ENCODE measurements at places on chromosomes 2 and 18.

GRCh38 chr2:2879781-2880180 lies 497.8 kb downstream of the EIPR1 start:
- no peak for DNase-seq

GRCh38 chr2:222213049-222213448 lies 85.7 kb downstream of the PAX3 start:
- no peak for DNase-seq

DNA sequence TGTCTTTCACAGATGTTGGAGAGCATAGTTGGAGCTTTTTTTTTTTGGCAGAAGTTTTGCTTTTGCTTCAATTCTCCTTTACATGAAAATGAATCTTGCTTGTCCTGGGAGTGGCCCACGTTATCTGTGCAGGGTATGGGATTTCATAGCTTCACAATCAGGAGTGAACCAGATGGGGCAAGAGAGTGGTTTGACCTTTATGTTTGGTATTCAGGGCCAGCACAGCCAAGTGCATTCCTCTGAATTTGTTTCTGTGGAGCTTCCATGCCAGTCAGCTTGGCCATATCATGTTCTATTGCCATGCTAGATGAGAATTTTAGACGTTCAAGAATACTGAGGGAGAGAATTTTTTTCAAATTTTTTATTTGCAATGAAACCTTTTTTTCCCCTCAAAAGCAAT lies 116.6 kb downstream of the PRPF40A start:
- no peak for DNase-seq

DNA sequence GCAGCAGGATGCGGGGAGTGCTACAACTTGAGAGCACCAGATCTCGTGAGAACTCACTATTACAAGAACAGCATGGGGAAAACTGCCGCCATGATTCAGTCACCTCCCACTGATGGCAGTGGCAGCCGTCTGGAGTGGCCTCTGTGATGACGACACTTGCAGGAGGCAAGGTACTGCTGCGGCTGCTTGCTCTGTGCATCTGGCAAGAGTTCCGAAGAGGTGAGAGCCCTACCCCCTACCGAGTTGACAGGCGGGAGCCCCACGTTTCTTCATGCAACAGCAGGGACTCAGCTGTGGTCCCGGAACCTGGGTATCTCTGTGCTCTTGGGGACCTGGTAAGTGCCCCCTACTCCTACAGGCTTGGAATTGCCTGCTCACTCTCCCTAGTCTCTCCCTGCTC lies 1672.7 kb upstream of the TMEFF2 start:
- DNase-seq: no peak

GRCh38 chr18:57122936-57123510 lies 23.9 kb upstream of the BOD1L2 start:
- no peak for DNase-seq

DNA sequence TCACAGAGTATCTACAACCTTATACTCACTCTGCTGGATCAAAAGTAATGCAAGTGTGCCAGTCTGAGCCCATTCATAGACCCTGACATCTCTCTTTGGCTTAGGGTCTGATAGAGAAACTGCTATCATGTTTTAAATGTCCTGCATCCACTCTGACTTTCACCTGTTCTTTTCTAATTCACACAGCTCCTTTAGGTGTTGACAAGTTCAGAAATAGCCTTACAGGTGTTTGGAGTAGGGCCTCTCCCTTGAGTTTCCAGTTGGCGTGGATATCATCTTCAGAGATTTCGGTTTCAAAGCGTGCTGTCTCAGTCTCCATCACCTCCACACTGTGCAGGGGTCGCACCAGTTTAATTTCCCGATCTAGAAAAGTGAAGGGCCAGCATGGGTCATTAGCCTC lies 150.3 kb downstream of the PLEKHA3 start:
- DNase-seq: no peak

DNA sequence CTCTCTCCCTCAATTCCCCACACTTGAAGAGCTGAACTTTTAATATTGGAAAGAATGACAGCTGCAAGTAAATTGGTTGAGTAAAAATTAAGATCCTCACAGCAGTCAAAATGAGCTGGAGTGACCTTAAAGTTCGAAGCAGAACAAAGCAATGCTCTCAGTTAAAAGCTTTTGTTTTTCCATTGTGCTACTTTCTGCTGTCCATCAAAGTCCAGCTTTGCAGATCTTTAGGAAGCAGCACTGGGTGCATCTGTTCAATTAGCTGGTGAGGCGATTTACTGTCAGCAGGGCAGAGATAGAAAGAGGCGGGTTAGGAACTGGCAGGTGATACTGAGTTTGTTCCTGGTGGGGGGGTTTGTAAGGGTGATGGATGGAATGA lies 834.8 kb downstream of the CPS1 start:
- DNase-seq: no peak

GRCh38 chr18:39485696-39486095 lies 1920.1 kb upstream of the CELF4 start:
- DNase-seq: no peak

DNA sequence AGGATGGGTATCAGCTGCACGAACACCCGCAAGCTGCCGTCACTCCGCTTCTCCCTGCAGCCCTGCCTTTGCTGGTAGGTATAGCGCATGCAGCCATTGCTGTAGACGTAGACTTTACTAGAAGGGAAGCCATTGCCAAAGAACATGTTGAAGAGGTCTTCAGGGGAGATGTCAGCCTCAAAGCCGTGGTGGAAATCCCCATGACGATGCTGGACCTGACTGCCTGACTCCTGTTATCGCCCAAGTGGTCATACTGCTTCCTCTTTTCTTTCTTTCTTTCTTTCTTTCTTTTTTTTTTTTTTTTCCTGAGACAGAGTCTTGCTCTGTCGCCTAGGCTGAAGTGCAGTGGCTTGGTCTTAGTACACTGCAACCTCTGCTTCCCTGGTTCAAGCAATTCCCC lies 68.7 kb upstream of the SPRED2 start:
- DNase-seq: no peak

DNA sequence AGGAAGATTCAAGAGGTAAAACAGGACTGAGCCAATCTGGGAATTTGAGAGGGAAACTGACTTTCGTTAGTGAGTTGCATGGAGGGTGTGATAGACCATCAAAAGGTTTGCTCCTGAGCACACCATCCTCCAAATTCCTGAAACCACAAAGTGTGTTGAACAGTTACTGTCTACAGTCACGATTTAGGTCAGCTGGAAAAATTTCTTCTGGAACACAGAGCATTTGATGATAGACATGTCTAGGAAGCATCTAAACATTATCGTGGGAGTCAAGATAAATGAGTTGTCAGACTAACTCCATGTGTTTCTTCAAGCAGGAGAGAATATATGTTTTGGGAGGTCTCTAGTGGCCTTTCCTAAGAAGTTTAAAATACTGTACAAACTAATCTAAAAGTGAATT lies 449.4 kb upstream of the SLC14A2 start:
- no peak for DNase-seq

GRCh38 chr2:113092864-113093612 lies 25.3 kb downstream of the IL1F10 start:
- no peak for DNase-seq

- no peak for DNase-seq
These were observed 37.4 kb downstream of the ZNF236 start for GRCh38 chr18:76859474-76860339.

DNA sequence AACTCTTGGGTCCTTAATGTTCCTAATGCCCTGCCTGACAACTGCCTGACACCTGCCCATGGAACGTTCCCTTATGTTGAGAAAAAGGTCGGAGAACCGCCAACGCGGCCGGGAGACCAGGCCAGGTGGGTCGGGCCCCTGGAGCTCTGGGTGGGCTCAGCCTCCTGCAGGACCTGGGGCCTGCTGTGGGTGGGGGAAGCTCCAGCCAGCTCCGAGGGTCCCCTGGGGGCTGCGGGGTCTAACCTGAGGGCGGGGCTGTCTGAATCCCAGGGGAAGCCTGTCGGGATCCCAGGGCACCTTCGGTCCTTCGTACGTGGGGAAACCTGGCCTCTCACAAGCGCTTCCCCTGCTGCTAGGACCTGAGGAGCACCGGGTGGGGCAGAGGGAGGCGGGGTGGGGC lies 296.0 kb downstream of the NDUFA10 start:
- no peak for DNase-seq

DNA sequence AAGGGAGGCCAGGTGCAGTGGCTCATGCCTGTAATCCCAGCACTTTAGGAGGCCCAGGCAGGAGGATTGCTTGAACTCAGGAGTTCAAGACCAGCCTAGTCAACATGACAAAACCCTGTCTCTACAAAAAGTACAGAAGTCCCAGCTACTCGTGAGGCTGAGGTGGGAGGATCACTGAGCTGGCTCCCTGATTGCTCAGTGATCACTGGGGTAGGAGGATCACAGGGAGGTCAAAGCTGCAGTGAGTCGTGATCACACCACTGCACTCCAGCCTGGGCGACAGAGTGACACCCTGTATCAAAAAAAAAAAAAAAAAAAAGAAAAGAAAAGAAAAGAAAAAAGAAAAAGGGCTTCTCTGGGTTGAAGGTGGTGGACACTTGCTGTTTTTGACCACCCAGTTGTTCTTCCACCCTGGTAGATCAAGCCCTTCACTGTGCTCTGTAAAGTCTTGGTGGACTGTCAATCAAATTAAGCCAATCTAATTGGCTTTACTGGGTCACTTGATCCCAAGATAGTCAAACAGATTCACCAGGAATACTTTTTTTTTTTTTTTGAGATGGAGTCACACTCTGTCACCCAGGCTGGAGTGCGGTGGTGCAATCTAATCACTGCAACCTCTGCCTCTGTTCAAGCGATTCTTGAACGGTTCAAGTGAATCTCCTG lies 191.6 kb downstream of the AGPS start:
- no peak for DNase-seq

DNA sequence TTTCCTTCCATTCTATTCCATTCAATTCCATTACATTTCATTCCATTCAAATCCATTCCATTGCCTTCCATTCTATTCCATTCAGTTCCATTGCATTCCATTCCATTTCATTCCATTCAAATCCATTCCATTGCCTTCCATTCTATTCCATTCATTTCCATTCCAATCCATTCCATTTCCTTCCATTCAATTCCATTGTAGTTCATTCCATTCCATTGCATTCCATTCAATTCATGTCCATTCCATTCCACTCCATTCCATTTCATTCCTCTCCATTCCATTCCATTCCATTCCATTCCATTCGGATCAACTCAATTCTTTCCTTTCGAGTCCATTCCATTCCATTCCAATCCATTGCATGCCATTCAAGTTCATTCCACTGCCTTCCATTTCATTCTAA lies 1128.3 kb downstream of the RPIA start:
- DNase-seq: no peak

GRCh38 chr2:47165001-47165555 lies 10.0 kb upstream of the STPG4 start:
- no peak for DNase-seq
